ENCODE measurements at places on chromosomes 12 and 14.
A peak's percentile ranks its signal among the peaks of the same experiment; 100 is the strongest.

DNA sequence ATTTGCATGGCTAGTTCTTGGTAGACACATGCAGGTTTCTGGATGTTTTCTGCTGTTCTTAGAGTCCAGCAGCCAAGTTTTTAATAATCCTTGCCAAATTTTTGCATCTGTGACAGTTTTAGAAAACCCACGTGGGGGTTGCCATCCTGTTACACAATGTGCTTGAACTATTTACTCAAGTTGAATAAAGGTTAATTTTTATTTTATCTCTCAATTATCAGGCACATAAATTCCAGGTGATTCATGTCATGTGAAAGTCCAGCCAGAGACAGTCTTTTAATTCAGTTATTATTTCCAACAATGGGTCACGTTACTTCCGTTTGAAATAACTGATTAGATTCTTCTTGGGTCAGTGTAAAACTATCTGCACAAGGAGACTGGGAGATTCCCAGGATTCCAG, 15.7 kb downstream of the MYRFL start:
- no peak for DNase-seq

DNA sequence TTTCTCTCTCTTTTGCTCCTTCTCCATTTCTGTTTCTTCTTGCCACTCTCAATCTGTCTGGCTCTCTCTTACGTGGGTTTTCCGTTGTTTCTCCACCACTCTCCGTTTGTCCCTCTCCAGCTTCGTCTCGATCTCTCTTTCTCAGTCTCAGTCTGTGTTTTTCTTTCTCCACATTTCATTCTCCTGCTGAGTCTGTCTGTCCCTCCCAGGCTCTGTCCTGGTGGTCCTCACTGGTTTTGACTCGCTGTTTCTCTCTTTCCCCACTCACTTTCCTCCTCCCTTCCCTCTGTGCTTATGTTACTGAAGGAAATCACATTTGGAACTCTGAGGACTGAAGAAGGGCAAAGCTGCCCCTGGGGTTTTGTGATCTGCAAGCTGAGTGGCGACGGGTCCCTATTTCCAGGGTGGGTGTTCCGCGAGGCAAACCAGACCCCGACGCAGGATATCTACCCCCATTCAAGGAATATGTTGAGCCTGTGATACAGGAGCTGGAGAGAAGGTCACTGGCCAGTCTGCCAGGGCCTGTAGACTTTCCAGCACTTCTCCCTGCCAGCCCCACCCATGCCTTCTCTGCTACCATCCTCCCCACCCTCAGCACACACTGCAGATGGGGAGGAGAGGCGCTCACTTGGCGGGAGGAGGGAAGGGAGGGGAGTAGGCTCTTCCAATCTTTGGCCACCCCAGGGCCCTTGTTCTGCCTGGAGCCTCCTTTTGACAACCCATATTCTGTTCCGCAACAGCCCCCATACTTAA, 102.7 kb upstream of the MAP1LC3B2 start:
- no peak for DNase-seq

- no peak for DNase-seq
Observed at GRCh38 chr12:79691511-79692248, 916 bp upstream of the PAWR start.

DNA sequence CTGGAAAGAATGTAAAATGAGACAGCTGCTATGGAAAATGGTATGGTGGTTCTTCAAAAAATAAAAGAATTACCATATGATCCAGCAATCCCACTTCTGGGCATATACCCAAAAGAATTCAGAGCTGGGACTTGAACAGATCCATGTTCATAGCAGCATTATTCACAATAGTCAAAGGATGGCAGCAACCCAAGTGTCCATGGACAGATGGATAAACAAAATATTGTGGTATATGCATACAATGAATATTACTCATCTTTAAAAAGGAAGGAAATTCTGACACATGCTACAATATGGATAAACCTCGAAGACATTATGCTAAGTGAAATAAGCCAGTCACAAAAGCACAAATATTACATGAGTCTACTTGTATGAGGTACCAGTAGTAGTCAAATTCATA, 9.1 kb downstream of the RAB2B start:
- DNase-seq: no peak

DNA sequence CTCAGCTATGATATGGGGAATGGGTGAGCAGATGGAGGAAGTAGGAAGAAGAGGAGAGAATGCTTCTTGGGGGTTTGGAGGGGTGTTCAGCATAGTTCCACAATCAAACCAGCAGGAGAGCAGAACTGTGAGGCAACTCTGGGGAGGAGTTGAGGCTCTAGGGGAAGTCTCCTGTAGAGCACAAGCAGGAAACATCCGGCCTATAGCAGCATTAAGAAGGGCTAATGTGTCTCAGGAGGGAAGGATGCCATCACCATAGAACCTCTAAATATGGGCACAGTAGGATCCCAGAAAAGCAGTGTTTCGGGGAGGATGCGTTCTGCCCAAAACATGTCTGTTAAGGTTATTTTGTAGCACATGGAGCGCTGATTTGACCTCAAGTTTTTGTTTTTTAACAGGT, 8.4 kb upstream of the SALL2 start:
- DNase-seq: no peak

DNA sequence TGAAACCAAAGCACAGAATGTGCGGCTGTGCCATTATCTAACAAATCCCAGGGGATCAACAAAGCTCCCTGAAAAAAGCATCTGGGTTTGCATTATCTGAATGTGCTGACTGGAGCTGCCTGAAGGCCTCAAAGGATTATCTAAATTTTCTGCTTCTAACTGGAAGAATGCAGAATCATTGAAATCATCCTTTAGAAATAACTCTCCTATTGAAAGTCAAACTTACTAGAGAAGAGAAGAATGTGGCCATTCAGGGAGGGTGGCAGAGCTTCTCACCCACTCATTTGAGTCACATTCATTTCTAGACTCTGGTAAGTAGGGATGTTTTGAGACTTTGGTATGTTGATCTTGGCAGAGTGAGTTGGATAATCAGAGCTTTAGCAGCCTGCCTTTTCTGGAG, 220.6 kb upstream of the RGS6 start:
- DNase-seq: no peak

GRCh38 chr14:100536721-100537445, 50.3 kb downstream of the BEGAIN start:
- DNase-seq: no peak

- no peak for DNase-seq
Observed at GRCh38 chr12:105640761-105641160, 310.3 kb downstream of the C12orf75 start.

DNA sequence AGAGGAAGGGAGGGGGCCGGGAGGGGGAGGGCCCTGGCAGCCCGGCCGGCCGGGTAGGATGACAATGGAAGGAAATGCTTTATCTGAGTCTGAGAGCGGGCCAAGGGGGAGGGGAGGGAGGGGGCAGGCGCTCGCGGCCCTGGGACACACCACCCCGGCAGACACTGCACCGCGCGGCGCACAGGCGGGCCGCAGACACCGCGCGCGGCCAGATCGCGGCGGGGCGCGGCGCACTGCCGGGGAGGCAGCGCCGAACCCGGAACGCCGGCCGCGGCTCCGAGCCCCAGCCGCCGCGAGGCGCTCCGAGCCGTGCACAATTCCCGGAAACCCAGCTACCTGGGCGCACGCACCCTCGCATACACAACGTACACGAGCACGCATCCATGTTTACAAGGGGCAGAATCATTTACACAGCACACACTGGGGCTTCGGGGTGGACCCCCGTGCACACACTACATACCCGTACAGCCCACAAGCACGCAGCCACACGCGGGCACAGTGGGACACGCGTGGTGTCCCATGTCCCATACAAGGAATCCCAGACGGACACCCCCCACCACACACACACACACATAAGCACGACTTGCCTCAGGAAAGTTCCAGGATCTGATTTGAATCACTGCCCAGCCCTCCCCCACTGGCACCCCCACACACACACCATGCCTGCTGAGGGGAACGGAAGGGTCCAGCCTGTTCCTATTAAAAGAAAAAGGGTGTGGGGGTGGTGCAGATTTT, at the start of gene HDAC7:
Gene HDAC7, minus strand, starts transcription at position 8 of the 735 bp plus-strand sequence. CDS start 118 bp downstream, outside the sequence.
- peak; percentile 79 for DNase-seq

GRCh38 chr12:103858953-103859601, 18.0 kb upstream of the NT5DC3 start:
- no peak for DNase-seq

DNA sequence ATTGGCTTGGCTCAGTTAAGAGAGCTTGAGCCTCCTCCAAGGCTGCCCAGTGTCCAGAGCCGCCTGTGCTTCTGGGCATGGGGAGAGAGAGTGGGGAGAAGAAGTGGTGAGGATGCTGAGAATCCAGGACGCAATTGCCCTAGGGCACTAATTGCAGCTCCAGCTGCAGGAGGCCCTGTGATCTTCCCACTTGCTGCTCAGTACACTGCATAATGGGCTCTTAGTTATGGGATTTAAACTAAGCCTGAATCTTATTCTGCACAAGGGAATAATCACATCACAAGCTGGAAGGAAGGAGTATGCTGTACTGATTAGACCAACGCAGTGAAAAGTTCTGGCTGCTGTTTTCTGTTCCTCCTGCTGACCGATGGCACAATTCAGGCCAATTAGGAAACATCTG, 101.0 kb upstream of the PRMT8 start:
- DNase-seq: no peak

DNA sequence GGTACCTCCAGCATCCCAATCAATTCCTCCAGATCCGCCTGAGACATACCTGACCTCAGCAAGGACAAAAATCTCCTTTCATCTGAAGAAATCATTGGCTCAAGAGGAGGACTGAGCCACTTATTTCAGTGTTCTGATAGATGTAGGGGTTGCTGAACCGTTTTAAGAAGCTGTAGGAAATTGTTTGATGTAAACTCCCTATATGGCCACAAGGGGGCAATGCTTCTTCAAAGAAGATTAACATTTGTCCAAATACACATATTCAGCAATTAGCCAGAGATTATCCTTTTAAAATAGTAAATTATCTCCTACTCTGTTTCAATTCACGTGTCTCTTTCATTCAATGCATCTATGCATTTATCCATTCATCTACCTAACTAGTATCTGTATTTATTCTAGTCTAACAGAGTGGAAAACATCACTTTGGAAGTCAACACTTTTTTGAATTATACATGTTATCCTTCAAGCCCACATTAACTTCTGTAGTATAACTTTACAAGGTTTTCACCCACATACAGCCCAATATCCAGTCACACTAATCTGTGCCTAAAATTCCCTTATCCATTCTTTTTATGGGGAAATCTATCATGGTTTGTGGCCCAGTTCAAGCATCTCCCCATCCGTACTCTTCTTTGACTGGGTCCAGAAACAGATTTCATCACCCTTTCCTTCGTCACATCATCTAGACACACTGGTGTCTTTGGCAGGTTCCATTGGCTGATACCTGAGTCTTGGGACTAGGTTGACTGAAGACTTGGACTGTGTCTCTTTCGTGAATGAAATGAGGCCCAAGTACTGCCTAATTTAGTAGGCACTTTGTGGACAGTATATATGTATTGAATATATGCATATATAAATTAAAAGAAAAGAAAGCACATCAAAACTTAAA, 411.0 kb upstream of the OR4E1 start:
- peak; percentile 32 for DNase-seq

GRCh38 chr12:94676031-94676641, 25.8 kb upstream of the TMCC3 start:
- DNase-seq: no peak

DNA sequence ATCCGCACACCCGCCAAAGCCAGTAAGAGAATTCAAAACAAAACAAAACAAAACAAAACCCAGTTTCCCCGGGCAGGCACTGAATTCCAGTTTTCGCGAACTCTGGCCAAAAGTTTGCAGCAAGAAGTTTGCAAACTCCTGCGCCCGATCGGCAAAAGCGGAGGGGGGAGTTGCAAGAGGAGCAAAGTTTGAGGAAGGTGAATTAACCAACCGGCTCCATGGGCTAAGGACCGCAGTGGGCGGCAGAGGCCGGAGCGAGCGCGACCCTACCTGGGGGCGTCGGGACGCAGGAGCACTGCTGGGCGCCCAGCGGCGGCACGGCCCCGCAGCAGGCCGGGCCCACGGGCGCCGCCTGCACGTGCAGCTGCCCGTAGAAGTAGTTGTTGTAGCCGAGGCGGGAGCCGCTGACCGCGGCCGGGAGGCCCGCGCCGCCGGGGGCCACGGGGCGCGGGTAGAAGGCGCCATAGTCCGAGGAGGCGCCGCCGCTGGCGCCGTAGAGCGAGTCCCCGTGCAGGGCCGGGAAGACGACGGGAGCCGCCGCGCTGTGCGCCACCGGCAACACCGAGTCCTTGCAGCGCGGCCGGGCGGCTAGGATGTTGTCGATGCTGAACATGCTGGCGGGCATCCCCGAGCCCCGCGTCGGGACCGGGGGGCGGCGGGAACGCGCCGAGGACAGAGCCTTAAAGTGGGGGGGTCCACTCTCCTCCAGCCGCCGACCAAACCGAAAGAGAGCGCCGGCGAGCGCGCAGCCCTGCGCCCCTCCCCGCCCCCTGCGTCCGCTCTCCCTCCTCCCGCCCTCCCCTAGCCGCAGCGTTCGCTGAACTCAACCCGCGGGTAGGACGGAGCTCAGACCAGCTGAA, at the start of gene GSC:
Gene GSC, minus strand, starts transcription at position 723 of the 860 bp plus-strand sequence. Its CDS starts 98 bp downstream, at position 625.
- no peak for DNase-seq

DNA sequence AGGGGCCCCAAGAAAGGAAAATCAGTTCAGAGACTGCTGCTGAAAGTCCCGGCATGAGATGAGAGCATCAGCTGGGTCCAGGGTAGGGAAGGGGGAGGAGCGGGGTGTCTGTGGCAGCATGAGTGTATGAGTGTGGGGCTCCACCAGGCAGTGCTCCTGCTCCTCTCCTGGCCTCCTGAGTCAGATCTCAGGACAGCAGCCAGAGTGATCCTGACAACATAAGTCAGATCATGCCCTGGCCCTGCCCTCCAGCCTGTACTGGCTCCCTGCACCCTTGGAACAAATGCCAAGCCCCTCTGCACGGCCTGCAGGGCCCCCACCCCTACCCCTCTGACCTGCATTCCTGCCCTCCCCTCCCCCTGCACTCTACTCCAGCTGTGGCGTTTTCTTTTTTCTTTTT, 24.2 kb upstream of the LRP1-AS start:
- DNase-seq: no peak

GRCh38 chr12:95763809-95764253, 26.7 kb downstream of the NTN4 start:
- DNase-seq: no peak

GRCh38 chr14:31261859-31262731, 54.5 kb upstream of the HECTD1 start:
- no peak for DNase-seq

Data from activated CD4-positive, alpha-beta T cell treated with anti-CD3 and anti-CD28 coated beads for 4 hours (primary cell).